ENCODE measurements at places on chromosomes 12 and 14. TPM values are rescaled to one million over a fixed set of nuclear protein-coding genes. Genes with fewer than 3 reads are reported as not detected.
A peak's percentile ranks its signal among the peaks of the same experiment; 100 is the strongest.

DNA sequence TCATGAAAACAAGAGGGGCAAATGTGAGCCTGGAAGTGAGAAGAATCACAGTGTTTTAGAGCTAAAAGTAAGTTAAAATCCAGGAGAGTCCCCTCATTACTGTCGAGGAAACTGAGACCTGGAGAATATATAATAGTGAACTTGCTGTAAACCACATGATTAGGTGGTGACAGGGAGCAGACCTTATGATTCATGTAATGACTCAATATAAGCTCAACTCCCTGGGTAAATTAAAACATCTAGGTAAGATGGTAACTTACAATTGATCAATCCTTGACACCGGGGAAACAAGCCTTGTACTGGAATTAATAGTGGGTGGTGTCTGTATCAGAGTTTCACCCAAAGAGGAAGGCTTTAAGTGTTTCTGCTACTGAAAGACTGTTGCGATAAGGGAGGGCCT is 269.3 kb downstream of the SNAPC1 start:
- H3K36me3 ChIP-seq = no peaks in the 10 kb centered on the region
- H3K4me3 ChIP-seq = no peak overlapping the region
- H3K27ac ChIP-seq = no peak overlapping the region
- H3K27me3 ChIP-seq = no peaks in the 10 kb centered on the region
- no peaks in the 10 kb centered on the region for H3K4me1 ChIP-seq

- no peaks in the 10 kb centered on the region for H3K36me3 ChIP-seq
- peak overlapping the region; percentile 12 for H3K4me3 ChIP-seq
- DNase-seq = no peak
- no peak overlapping the region for H3K27ac ChIP-seq
- H3K4me1 ChIP-seq = no peaks in the 10 kb centered on the region
Observed at GRCh38 chr12:126191031-126191891, 1126.0 kb downstream of the AACS start.

- H3K27ac ChIP-seq = no peak overlapping the region
- no peak overlapping the region for H3K4me3 ChIP-seq
- H3K36me3 ChIP-seq = no peaks in the 10 kb centered on the region
- no peaks in the 10 kb centered on the region for H3K4me1 ChIP-seq
- H3K27me3 ChIP-seq = no peaks in the 10 kb centered on the region
Observed at GRCh38 chr12:100554608-100555077, 18.8 kb upstream of the GAS2L3 start.

DNA sequence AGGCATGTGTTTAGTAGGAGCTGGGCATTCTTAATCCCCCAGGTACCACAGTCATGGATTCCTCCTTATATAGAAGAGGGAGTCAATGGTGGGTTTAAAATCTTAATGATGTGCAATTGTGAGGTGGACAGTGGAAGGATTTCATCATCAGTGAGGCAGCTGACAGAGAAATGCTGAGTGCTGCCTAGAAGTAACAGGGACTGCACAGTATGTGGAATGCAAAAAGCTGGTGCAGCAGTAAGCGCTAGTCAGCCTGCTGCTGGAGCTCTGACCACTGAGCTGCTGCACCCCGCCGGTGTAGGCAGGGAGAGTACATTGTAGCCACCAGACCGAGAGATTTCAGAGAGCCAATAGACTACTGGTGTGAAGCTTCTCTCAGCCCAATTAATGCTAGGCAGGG is 80.5 kb upstream of the DACT1 start:
- DNase-seq = no peak
- H3K27me3 ChIP-seq = no peaks in the 10 kb centered on the region
- H3K36me3 ChIP-seq = no peaks in the 10 kb centered on the region
- H3K4me1 ChIP-seq = no peaks in the 10 kb centered on the region

DNA sequence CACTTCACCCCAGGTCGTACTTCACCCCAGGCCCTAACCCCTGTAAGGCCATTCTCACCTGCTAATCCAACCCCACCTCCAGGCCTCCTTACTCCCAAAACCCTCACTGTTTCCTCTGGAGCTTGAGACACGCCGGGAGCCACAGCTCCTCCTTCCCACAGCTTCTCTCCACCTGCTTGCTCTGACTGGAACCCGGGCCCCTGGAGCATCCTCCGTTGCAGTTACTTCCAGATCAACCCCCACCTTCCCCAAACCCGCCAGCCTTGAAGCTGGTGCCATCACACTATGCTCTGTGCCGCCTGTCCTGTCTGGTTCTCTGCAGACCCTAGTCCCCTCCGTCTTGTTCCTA is 34.6 kb upstream of the PPP2R5C start:
- H3K27me3 ChIP-seq = no peaks in the 10 kb centered on the region
- no peak for DNase-seq
- no peak overlapping the region for H3K4me3 ChIP-seq
- peaks cover 6% of the 10 kb centered on the region for H3K4me1 ChIP-seq
- no peaks in the 10 kb centered on the region for H3K36me3 ChIP-seq
- H3K27ac ChIP-seq = no peak overlapping the region

DNA sequence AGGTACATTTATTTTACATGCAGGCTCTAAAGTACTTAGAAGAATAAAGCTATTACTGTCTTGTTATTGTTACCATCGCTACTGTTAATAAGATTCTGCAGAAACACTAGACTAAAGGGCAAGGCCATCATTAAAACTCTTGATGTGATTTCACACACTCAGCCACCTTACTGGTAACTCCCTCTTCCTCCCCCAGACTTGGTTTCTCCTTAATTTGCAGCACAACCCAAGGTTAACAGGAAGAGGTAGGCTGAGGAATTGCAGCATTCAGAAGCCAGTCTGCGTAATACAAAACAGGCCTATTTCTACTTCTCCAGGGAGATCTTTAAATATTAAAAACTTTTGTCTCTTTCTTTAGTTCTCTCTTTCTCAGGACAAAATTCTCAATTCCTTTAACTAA is 210.3 kb downstream of the BTG1 start:
- no peak for DNase-seq
- no peak overlapping the region for H3K27ac ChIP-seq
- H3K27me3 ChIP-seq = no peaks in the 10 kb centered on the region
- no peaks in the 10 kb centered on the region for H3K4me1 ChIP-seq

GRCh38 chr12:110203546-110203945 is 77.5 kb upstream of the ATP2A2 start:
- H3K27ac ChIP-seq = no peak overlapping the region
- H3K4me3 ChIP-seq = no peak overlapping the region
- no peaks in the 10 kb centered on the region for H3K4me1 ChIP-seq
- H3K27me3 ChIP-seq = no peaks in the 10 kb centered on the region
- H3K36me3 ChIP-seq = no peaks in the 10 kb centered on the region

- H3K4me3 ChIP-seq = no peak overlapping the region
- H3K27me3 ChIP-seq = no peaks in the 10 kb centered on the region
- H3K36me3 ChIP-seq = no peaks in the 10 kb centered on the region
- no peaks in the 10 kb centered on the region for H3K4me1 ChIP-seq
Observed at GRCh38 chr14:32403021-32403420, 73.9 kb downstream of the AKAP6 start.

GRCh38 chr12:4584281-4584680 is 22.3 kb downstream of the DYRK4 start:
- H3K27ac ChIP-seq = no peak overlapping the region
- H3K36me3 ChIP-seq = no peaks in the 10 kb centered on the region
- no peaks in the 10 kb centered on the region for H3K27me3 ChIP-seq
- H3K4me1 ChIP-seq = peaks cover 2% of the 10 kb centered on the region

The ZNF740 gene
- total RNA-seq = 32.3 TPM

The GPRC5D gene
- total RNA-seq = 0.27 TPM

The SIRT4 gene
- 1.3 TPM for total RNA-seq

The CPM gene
- total RNA-seq = 40.3 TPM

The STAC3 gene
- 1.9 TPM for total RNA-seq

The KLHL33 gene
- 0.05 TPM for total RNA-seq

The ADAM21 gene
- total RNA-seq = not detected

All from colonic mucosa (tissue), 4 donors.